Stimulated activated CD4-positive, alpha-beta T cell treated with anti-CD3 and anti-CD28 coated beads, TNF-alpha, amount 100 ng/mL, for 4 hours (primary cell): ENCODE measurements at places on chromosomes 13 and 19.

- no peak for DNase-seq
Measured at GRCh38 chr13:39419876-39420275, 183.1 kb downstream of the LHFPL6 start.

GRCh38 chr19:33039815-33040214, 24.9 kb downstream of the RHPN2 start:
- no peak for DNase-seq

DNA sequence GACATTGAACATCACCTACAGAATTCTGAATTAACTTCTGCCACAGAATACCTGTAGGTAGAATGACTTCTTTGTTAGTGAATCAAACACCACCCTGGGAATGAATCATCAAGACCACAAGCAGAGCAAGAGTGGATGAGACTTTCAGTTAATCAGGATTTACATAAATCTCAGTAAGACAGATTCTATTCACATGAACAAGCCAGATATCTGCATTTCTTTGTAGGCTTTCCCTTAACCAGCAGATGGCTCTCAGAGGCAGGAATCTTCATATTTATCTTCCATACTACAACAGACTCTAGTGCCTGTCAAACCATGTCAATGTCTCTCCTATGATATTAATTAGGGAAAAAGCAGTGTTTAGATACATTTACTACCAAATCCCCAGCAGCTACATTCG, 412.1 kb downstream of the KLF12 start:
- DNase-seq, result no peak

DNA sequence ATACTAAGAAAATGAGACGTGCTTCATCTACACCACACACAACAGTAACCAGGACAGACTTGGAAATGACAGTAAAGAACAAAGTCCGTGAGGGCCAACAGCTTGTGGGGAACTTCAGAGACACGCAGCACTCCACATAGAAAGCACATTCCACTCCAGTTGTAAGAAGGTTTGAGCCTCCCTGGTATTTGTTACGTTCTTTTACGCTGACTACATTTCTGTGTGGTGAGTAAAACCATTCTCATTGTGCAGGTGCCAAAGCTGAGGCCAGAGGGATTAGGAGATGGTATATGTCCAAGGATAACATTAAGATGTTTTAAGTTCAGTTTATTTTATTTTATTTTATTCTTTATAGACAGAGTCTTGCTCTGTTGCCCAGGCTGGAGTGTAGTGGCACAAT, 1189.9 kb downstream of the UQCRFS1 start:
- DNase-seq, result no peak

DNA sequence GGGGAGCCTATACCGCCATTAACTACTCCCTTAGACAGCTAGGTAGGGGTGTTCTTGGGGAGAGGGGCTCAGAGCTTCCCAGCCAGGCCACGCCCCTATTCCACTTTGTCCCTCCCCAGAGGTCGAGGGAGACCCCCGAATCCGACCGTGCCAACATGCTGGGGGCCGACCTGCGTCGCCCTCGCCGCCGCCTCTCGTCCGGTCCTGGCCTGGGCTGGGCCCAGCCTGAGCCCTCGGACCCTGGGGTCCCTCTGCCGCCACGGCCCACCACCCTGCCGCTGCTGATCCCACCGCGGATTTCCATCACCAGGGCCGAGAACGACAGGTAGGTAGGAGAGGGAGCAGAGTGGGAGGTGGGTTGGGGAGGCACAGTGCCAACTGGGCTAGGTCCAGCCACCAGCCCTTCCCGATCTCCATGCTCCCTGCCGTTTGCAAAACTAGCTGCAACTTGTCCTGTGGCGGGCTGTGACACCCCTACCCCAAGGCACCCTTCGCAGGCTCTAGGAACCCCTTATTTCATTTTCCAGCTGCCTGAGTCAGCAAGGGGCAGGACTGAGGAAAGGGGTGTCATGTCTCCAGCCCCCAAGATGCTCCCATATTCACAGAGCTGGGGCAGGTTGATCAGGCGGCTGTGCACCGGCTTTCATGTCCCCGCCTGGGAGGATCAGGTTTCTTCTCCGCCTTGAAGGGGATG, 2.6 kb upstream of the PDE4A start:
- no peak for DNase-seq

GRCh38 chr19:21202865-21203494, 61.1 kb downstream of the ZNF431 start:
- peak; percentile 1 for DNase-seq

- no peak for DNase-seq
Measured at GRCh38 chr13:46288570-46289259, 77.0 kb downstream of the LRRC63 start.

GRCh38 chr19:58400316-58400915, 5.0 kb downstream of the RNF225 start:
- no peak for DNase-seq

- no peak for DNase-seq
Measured at GRCh38 chr13:106156468-106156867, 379.0 kb downstream of the EFNB2 start.

- no peak for DNase-seq
Measured at GRCh38 chr13:62846302-62846701, 1430.7 kb upstream of the PCDH20 start.

- no peak for DNase-seq
Measured at GRCh38 chr13:24693862-24694471, 13.8 kb downstream of the ATP12A start.

DNA sequence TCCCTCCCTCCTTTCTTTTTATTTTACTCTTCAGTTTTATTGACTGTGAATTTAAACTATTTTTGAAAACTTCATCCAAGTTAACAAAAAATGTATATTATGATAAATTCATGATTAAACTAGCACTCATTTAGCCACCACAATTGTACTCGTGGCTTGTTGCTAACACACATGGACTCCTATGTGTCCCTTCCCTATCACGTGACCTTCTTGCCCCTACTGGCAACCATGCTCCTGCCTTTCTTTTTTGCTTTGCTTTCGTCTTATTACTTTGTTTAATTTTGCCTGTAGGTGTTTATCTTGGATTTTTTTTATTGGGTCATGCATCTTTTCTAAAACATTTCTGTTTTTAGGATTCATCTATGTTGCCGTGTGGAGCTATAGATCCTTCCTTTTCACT, 8.2 kb downstream of the CLC start:
- DNase-seq, result no peak

DNA sequence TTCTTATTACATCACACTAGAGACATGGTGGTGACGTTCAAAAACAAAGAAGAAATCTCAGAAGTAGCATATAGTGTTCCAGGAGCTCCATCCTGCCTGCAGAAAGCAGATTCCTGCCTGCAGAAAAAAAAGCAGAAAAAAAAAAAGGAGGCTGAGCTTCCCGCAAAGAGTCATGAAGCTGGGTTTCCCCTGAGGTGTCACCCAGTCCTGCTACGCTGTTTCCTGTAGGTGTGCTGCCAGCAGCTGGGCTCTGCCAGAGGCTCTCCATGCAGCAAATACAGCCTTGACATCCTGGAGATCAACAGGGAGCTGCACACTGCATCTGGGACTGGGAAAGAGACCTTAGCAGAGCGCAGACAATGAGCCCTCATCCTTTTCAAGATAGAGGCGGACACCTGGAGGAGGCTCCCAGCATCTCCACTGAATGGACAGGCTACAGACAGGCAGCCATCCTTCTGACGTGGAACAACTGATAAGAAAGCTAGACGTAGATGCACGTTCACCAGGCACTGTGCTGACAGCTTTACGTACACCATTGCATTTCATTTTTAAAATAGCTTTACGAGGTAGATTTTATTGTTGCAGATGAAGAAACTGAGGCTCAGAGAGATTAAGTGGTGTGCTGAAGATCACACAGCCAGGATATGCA, 350.9 kb downstream of the FOXO1 start:
- DNase-seq, result no peak
